Type B pancreatic cell (in vitro differentiated cells): ENCODE measurements at places on chromosomes 13 and 19. TPM values are rescaled to one million over a fixed set of nuclear protein-coding genes. Genes with fewer than 3 reads are reported as not detected.

GRCh38 chr13:104256701-104257100 lies 1190.5 kb upstream of the SLC10A2 start:
- no peak overlapping the region for H3K4me3 ChIP-seq
- H3K27me3 ChIP-seq, result no peaks in the 10 kb centered on the region
- no peaks in the 10 kb centered on the region for H3K36me3 ChIP-seq
- H3K27ac ChIP-seq, result no peak overlapping the region
- no peaks in the 10 kb centered on the region for H3K4me1 ChIP-seq
- DNase-seq, result no peak

GRCh38 chr19:48975947-48976847 lies 11.1 kb downstream of the FTL start:
- H3K27me3 ChIP-seq, result no peaks in the 10 kb centered on the region
- no peak overlapping the region for H3K27ac ChIP-seq
- peaks cover 5% of the 10 kb centered on the region for H3K4me1 ChIP-seq
- H3K36me3 ChIP-seq, result peaks cover 15% of the 10 kb centered on the region

GRCh38 chr19:49213791-49214190 lies 56.2 kb downstream of the TRPM4 start:
- H3K4me3 ChIP-seq, result no peak overlapping the region
- no peak for DNase-seq
- H3K27ac ChIP-seq, result no peak overlapping the region
- peaks cover 1% of the 10 kb centered on the region for H3K27me3 ChIP-seq
- H3K4me1 ChIP-seq, result no peaks in the 10 kb centered on the region
- H3K36me3 ChIP-seq, result peaks cover 7% of the 10 kb centered on the region

DNA sequence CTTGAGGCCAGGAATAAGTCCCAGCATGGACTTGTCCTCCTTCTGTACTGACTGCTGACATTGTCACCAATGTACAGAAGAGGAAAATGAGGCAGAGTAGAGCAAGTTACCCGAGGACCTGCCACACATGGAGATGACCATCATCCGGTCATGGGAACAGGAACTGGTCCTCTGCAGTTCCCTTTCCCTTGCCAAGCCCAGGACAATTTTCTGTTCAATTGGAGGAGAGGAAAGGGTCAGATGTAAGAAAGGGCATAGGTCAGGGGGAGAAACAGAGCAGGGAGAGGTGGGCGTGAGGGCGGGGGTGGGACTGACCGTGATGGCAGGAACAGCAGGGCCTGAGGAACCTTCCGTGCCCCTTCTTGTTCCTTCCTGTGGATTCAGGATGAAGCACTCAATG lies 18.6 kb downstream of the PHLDB3 start:
- no peak overlapping the region for H3K27ac ChIP-seq
- no peak for DNase-seq
- no peaks in the 10 kb centered on the region for H3K27me3 ChIP-seq
- no peaks in the 10 kb centered on the region for H3K4me1 ChIP-seq
- H3K36me3 ChIP-seq, result peaks cover 3% of the 10 kb centered on the region

DNA sequence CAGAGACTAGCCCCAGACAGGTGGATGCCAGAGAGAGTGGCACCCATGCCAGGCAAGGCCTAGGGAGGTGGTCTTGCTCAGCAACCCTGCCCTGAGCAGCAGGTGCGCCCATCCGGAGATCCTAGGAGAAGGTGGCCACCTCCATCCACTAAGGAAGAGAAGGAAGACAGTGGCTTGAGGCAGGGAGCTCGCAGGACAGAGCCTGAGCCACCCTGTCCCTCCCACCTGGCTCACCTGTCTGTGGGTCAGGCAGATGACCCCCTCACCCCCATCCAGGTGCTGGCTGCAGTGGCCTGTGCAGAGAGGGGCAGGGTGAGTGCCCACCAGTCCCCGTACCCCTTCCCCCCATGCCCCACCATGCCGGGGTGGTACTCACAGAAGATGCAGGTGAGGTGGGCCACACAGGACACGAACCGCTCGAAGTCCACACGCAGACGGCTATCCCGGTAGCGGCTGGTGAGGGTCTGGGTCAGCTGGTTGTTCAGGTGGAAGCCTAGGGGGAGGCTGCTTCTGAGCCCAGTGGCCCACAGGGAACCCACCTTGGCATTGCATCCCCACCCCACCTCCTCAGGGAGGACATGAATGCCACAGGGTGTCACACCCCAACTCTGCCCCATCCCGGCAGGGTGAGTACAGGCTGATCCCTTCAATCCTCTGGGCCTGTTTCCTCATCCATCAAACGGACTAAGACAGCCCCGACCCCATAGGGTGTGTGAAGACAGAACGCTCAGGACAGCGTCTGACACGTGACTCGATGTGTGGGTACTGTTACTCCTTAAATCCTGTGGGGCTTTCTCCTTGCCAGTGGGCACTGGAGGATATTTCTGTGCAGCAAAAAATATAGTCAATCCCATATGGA lies 13.3 kb downstream of the CAPN12 start:
- peaks cover 5% of the 10 kb centered on the region for H3K4me1 ChIP-seq
- H3K4me3 ChIP-seq, result no peak overlapping the region
- H3K36me3 ChIP-seq, result peaks cover 9% of the 10 kb centered on the region
- peaks cover 3% of the 10 kb centered on the region for H3K27me3 ChIP-seq

DNA sequence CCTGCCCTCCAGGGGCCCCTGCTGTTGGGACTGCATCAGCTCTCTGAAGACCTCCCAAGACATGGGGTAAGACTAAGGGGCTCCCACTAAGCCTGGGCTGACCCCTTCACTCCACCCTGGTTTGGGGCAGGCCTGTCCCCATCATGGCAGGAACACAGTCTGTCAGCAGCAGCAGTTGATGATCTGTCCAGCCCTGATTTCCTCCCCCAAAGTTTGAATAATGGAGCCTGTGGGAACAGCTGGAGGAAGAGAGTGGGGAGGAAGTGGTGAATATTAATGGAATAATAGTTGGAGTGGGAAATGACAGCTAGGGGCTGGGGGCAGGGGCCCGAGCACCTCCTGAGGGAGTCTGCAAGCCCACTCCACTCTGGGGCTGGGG lies 1.3 kb upstream of the B3GNT8 start:
- peaks cover 4% of the 10 kb centered on the region for H3K36me3 ChIP-seq
- H3K4me3 ChIP-seq, result peak overlapping the region; percentile 63
- peaks cover 16% of the 10 kb centered on the region for H3K4me1 ChIP-seq
- DNase-seq, result no peak
- no peaks in the 10 kb centered on the region for H3K27me3 ChIP-seq

- peaks cover 43% of the 10 kb centered on the region for H3K36me3 ChIP-seq
- no peaks in the 10 kb centered on the region for H3K27me3 ChIP-seq
- no peak overlapping the region for H3K4me3 ChIP-seq
- no peak overlapping the region for H3K27ac ChIP-seq
- no peak for DNase-seq
Observed at GRCh38 chr19:12628040-12629022, 17.6 kb downstream of the ZNF791 start.

- H3K4me1 ChIP-seq, result peaks cover 5% of the 10 kb centered on the region
- no peak for DNase-seq
- no peaks in the 10 kb centered on the region for H3K36me3 ChIP-seq
- no peak overlapping the region for H3K4me3 ChIP-seq
- H3K27ac ChIP-seq, result no peak overlapping the region
- no peaks in the 10 kb centered on the region for H3K27me3 ChIP-seq
Observed at GRCh38 chr13:84500016-84500415, 617.7 kb upstream of the SLITRK1 start.

GRCh38 chr13:38483623-38484022 lies 134.0 kb downstream of the UFM1 start:
- H3K27me3 ChIP-seq, result no peaks in the 10 kb centered on the region
- H3K4me3 ChIP-seq, result no peak overlapping the region
- no peak overlapping the region for H3K27ac ChIP-seq

DNA sequence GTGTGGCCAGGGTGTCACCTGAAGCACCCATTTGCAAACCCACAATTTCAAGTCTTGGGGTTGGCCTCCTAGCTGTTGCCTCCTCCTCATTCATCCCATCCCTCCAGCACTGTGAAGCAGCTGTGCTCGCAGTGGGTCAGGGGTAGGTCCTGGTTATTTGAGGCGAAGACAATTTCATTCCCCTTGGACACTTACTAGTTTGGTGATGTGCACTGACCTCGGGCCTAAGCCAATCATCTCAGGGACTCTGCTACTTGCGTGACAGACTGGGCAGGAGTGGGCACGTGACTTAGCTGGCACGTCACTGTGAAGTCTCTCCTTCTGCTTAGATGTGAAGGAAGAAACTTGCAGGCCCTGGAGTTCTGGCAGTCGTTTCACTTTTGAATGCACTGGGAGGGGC lies 3.5 kb upstream of the ATP11A start:
- peak; percentile 58 for DNase-seq
- H3K27me3 ChIP-seq, result peaks cover under 1% of the 10 kb centered on the region
- no peak overlapping the region for H3K4me3 ChIP-seq
- H3K36me3 ChIP-seq, result no peaks in the 10 kb centered on the region
- H3K4me1 ChIP-seq, result peaks cover 18% of the 10 kb centered on the region

DNA sequence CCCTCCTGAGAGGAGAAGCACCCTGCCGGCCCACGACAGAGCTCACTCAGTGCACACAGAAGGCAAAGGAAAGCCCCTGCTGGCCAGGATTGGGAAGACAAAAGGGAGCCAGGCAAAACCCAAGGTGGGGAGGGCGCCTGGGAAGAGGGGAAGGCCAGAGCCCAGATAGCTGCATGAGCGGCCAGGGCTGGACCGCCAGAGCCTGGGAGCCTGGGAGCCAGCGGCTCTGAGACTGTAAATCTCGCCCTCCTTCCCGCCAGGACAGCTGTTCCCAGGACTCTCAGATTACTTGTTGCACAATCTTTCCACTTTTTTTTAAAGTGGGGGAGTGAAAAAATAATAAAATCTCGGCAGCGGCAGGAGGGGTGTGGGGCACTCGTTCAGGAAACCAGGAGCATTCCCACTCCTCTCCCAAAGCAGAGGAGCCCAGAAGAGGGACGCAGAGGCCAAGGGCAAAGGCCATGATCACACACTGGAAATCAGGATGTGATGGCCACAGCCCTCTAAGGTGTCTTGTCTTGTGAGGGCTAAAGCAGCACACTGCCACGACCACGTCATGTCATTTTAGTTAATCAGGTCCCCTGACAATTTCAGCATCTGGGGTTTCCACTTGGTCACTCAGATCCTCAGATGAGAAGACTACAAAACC lies 19.6 kb upstream of the EPHX3 start:
- H3K27ac ChIP-seq, result peak overlapping the region; percentile 58
- peak overlapping the region; percentile 39 for H3K4me3 ChIP-seq
- DNase-seq, result peak; percentile 79
- H3K27me3 ChIP-seq, result no peaks in the 10 kb centered on the region
- H3K4me1 ChIP-seq, result peaks cover 9% of the 10 kb centered on the region

DNA sequence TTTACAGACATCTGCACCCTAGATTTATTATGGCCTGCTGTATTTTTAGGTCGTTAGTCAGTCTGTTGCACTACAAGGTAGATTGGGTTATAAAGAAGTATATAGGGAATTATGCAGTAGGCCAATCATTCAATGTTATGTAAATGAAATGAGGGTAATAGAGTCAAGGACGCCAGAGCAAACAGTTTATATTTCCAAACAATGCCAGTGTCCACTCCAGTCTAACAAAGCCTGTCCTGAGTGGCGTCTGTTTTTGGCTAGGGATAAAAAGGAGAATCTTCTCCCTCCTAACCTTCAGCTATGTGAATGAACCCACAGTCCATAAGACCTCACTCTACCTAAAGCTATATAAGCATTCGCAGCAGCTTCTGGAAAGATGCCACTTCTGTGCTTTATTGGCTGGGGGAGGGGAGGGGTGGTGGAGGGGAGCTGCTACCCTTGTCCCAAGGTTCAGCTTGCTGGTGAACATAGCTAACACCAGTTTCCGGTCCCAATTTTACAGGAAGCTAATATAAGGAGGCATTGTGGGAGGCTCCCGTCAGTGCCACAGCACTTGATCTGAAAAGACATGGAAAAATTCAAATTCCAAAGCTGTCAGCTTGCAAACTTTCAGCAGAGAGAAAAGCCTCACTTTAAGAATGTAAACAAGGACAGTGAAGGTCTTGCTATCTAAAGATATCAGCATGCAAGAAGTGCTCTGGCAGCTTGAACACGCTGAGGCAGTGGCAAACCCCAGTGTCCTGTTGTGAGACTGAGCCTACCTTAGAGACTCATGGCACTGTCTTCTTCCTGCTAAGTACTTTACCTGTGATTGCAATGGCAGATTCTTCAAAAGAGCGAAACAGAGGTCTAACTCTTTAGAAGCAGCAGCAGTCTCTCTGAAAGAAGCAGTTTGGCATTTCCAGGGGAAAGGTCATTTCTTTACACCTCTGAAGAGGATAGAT lies 369.9 kb downstream of the PCDH9 start:
- no peak for DNase-seq
- H3K27me3 ChIP-seq, result no peaks in the 10 kb centered on the region
- no peak overlapping the region for H3K27ac ChIP-seq
- no peaks in the 10 kb centered on the region for H3K36me3 ChIP-seq

Gene JSRP1
- 0.72 TPM in 1 of 2 replicates, not detected in the other for total RNA-seq

Gene ZNF582
- total RNA-seq, result 3.7 TPM in 2 replicates

Gene PTPRH
- total RNA-seq, result 3.9 and 4.3 TPM in 2 replicates

Gene HCN2
- total RNA-seq, result 1.4 and 1.9 TPM in 2 replicates

Gene GARIN5B
- total RNA-seq, result not detected in 2 replicates
